ENCODE measurements at places on chromosomes 7 and 10.

- no peak for DNase-seq
Measured at GRCh38 chr10:122864901-122865300, 14.5 kb downstream of the FAM24B start.

DNA sequence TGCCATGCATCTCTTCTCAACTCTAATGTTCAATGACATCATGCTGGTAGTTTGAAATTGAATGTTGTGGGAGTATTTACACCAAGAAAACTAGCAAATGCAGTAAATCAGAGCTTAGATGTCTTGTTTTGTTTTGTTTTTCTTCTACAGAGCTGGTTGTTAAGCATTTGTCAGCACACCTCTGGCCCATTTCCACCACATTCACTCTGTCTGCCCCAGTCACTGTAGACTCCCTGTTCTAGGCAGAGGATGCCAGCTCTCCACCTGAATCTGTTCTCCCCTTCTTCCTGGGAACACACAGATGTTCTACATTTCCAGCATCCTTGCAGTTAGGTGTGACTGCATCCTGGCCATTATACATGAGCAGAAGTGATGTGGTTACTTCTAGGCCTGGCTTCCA lies 4.1 kb upstream of the ARHGAP22 start:
- DNase-seq: no peak

DNA sequence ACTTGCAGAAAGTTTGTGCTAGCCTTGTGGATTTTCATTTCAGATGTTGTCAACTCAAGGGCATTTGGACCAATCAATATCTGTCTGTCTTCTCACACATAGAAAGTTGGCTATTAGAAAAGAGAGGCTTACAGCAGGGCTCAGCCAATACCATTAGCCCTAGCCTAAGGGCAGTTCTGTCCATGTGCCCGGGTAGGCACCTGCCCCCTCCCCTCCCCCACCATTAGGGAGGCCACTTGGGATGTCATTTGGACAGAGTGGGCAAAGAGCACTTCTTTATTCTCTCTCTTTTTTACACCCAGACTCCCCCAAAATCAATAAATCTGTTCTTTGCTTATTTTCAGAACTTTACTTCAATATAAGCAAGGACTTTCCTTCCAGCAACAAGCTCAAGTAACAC lies 188.5 kb upstream of the MKI67 start:
- no peak for DNase-seq

DNA sequence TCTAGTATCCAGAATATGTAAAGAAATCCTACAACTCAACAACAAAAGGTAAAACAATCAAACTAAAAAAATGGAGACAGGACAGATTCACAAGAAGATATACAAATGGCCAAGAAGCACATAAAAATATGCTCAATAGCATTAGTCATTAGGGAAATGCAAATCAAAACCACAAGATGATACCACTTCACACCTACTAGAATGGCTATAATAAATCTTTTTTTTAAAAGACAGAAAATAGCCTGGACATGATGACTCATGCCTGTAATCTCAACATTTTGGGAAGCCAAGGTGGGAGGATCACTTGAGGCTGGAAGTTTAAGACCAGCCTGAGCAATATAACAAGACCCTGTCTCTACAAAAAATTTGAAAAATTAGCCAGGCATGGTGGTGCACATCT lies 27.9 kb upstream of the CHCHD3 start:
- DNase-seq: no peak

DNA sequence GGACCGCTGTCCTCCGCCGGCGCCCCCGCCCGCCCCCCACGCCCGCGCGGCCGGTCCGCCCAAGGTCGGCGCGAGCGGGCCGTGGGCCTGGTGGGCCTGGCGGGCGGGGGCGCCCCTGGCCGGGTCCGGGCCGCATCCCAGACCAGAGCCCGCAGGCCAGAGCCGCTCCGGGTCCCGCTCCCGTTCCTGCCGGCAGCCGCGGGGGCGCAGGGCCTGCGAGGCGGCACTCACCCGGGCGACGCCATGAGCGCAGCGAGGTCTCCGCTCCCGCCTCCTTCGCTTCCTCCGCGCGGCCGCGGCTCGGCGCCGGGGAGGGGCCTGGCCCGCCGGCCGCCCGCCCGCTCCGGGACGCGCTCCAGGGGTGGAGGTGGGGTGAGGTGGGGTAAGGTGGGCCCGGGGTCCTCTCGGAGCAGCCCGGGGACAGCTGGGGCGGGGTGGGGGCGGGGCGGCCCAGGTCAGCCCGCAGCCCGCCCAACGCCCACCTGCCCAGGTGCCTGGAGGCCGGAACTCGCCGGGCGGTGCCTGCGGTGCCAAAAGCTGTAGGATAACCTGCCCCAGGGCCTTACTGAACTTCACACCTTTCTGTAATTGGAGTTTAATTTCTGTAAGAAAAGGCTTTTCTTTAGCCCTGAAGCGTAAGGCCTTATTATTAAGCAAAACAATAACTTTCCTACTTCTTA lies at the start of gene URGCP:
Gene URGCP (minus strand): TSS at position 266 of the 680 bp plus-strand sequence. CDS start 21 bp downstream, at position 245.
- DNase-seq: peak; percentile 77

DNA sequence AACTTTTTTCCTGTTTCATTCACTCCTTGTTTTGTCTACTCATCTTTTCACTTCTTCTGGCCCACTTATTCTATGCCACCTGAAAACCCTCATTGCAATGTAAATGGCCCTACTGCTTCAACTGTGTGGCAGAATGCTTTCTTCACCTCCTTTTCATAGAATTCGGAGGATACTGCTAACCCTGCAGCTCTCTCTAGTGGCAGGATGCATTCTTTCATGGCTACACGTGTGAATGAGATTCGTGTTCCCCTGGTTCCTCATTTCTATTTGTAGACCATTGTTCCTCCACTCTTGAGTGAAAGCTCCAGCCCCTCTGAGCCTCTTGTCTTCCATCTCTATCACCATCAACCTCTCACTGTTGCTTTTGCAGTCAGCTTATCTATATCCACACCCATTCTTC lies 20.9 kb upstream of the CYP26C1 start:
- DNase-seq: no peak

DNA sequence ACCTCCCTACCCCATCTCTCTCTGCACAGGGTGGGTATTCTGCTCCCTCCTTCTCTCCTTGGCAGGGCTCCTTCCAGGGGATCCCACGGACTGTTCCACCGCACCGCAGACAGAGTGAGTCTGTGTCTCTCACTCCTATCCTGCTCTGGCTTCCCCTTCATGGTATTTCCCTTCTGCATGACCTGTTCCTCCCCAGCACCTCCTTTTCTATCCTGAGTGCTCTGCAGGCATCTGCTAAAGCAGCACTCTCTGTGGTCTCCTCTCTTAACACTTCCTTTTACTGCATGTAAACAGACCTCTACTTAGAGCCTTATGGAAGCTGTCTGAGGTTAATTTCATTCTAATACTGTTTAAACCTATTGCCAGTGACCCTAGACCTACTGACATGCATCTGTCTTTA lies 171.5 kb downstream of the CCSER2 start:
- DNase-seq: no peak

- no peak for DNase-seq
Measured at GRCh38 chr7:1113548-1113885, 25.6 kb downstream of the GPER1 start.

GRCh38 chr7:134731616-134732015 lies 47.8 kb upstream of the CALD1 start:
- DNase-seq: no peak

- DNase-seq: no peak
Measured at GRCh38 chr7:86282014-86282682, 361.6 kb upstream of the GRM3 start.

DNA sequence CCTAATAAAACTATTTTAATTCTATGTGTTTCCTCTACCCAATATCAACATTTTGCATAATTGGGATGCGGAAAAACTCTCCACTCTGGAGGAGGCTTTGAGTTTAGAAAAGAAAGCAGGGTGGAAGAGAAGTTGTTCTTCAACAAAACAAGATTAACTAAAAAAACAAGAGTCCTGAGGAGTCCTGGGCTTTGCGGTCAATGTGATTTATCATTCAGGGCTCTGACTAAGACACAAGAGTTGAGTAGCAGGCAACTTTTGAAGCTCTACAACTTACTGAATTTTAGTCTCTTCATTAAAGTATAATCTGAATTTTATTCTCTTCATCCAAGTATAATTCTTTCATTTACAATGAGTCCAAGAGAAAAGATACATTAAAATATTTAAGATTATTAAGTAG lies 18.3 kb upstream of the TMEM26 start:
- no peak for DNase-seq

- no peak for DNase-seq
Measured at GRCh38 chr10:106935978-106936451, 228.5 kb downstream of the SORCS1 start.

- DNase-seq: peak; percentile 74
Measured at GRCh38 chr10:100510533-100511308, 8.9 kb downstream of the SEC31B start.

GRCh38 chr10:88826388-88826787 lies 23.9 kb downstream of the LIPM start:
- DNase-seq: no peak

GRCh38 chr7:121072826-121073225 lies 84.3 kb downstream of the CPED1 start:
- no peak for DNase-seq

- DNase-seq: no peak
Measured at GRCh38 chr10:85148693-85149640, 820.6 kb downstream of the CCSER2 start.

DNA sequence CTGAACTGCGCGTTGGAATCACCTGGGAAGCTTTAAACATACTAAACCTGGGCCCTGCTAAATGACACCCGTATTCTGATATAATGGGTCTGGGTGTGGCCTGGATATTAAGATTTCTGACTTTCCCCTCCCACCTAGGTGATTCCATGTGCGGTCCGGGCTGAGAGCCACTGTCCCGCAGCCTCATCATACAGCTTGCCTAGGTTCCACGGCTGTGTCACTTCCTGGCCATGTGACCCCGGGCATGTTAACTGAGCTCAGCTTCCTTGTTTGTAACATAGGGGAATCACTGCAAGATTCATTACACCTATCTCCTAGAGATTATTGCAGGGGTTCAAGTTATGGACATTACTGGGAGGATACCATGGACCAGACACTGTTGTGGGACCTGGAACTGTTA lies 472.7 kb upstream of the GALNT17 start:
- no peak for DNase-seq

DNA sequence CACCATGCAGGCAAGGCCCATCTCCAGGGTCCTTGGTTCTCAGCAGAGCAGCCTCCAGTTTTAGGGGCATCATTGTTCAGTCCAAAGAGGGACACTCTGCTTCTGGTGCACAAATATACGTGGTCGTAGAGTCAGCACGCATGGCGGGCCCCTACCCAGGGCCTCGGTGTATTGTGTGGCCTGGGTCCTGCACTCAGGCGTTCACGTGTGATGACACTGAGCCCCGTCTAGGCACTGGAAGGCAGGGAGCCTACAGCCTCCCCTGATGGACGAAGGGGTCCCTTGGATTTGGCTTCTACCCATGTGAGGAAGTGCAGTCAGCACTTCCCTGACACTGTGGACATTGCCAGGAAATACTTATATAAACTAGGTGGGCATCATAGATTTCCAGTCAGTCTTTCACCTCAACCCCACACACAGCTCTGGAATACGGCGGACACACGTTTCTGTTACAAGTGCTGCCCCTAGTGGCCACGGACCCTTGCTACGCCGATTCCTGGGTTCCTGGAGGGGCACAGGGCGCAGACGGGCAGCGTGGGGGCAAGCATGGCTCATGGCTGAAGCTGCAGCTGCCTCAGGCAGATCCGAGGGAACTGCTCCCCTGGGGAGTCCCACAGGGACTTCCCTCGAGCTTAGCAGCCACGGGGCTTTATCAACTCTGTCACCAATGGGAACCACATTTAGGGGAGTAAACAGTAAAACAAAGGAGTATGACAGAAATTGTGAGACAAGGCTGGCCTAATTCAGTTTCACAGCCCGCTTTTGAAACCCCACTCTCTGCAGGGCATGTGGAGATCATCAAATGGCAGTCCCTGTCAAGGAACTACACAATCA lies 25.4 kb downstream of the AIFM2 start:
- DNase-seq: no peak

GRCh38 chr10:101080933-101081931 lies 19.4 kb downstream of the KAZALD1 start:
- no peak for DNase-seq

DNA sequence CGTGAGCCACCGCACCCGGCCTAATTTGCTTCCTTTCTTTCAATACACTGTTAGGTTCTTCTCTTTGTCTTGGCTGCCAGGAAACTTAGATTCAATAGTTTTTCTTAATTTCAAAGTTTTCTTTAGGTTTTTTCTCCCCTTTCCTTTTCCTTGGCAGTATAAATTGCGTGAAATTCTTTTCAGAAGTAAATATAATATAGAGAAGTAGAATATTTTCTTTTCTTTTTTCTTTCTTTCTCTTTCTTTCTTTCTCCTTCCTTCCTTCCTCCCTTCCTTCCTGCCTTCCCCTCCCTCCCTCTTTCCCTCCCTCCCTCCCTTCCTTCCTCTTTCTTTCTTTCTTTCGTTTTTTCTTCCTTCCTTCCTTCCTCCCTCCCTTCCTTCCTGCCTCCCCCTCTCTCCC lies 1.7 kb downstream of the LRGUK start:
- DNase-seq: no peak

- no peak for DNase-seq
Measured at GRCh38 chr10:43731486-43731885, 82.8 kb upstream of the ZNF32 start.

DNA sequence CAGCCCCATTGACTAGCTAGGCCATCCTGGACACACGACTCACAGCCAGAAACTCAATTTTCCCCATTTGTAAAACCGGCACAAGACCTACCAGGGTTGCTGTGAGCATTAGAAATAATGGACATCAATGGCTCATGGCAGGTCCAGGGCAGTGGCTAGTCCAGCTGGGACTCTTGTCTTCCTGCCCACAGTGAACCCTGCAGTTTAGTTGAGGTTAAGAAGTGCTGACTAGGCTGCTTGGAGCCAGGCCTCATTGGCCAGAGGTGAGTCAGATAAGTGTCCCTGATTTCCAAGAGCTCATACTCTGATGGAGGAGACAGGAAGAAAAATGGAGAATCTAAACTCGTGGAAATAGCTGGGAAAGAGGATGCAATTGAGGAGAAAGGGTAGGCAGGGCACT lies 123.4 kb upstream of the ZNF92 start:
- DNase-seq: no peak

- no peak for DNase-seq
Measured at GRCh38 chr7:105958012-105958411, 5.1 kb upstream of the CDHR3 start.

DNA sequence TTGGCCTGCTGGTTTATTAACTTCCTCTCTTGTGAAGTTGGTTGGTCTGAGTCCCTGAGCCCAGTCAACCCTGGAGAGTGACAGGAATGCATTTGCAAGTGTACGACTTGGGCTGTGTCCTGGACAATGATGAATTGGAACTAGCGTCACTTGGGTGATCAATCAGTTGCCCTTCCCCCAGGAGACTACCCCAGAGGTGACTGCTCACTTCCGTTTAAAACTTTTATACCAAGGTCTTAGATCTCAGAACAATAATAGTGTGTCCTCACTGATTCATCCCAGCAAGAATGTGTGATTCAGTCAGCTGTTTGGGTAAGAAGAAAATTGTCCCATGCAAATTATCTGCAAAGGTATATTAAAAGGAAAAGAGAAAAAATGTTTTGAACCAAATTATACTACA lies 102.9 kb upstream of the ARMC3 start:
- no peak for DNase-seq

DNA sequence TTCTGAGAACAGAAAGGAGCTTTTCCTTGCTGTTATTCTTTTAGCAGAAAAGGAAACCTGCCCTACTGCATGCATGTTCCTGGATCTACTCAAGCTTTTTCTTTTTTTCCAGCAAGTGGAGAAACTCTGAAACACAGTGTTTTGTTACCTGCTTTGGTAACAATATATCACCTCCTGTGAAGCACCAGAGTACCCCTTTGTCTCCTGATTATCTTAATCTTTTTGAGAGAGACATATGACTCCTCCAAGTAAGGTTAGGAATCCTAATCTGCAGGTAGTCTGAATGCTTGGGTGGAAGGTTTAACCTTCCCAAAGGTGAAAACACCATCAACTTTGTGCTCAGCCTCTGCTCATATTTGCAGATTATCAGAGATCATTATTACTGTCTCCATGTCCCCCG lies 93.1 kb downstream of the MAPK8 start:
- DNase-seq: no peak

All from activated naive CD8-positive, alpha-beta T cell treated with anti-CD3 and anti-CD28 coated beads, Interleukin-2, amount 10 ng/mL, durations not matched to agents 7 days and 5 days (primary cell).